ENCODE measurements at places on chromosomes 1 and 21.

GRCh38 chr1:212256369-212256768, 28.8 kb upstream of the PPP2R5A start:
- DNase-seq: no peak

DNA sequence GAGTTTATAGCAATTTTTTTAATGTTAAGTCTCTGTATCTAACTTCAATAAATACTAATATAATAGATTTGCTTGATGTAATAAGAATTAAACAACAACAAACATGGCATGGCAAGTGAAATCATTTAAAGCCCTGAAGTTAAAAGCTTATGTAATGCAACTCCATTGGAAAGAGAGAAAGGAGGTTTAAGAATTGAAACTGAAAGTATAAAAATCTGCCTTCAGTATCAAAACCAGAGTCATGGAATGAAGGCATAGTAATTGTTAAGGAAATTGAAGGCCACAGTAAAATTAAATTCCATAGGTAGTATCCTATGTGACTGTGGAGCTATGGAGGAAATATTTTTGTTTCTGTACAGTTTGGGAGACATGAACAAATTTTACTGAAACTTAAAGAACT, 55.1 kb downstream of the PRDX6 start:
- DNase-seq: no peak

DNA sequence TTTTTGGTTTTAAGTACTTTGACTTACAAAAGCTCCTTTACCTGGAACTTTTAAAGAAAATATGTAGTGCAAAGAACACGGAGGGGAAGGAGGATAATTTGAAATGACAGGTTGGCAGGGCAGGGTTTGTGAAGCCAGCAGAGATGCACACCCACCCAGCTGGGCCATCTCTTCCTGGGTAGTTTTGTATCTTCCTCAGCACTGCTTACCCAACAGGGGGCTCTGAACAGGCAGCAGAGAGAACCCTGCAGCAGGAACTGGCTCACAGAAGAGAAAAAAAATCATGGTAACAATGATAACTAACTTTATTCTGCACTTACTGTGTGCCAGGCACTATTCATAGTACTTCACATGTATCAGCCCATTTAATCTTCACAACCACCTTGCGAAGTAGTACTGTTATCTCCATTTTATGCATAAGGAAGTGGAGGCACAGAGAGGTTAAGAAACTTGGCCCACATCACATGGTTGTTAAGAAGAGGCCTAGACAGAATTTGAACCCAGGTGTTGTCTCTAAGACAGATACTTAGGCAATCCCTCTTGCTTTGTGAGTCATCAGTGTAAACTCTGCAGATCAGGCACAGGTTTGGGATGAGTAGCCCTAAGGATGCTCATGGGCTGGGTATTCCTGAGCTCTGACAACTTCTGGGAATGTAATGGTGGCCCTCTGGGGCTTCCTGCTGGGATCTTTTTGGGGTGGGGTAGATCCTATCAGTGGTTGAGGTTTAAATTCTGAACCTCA, 60.8 kb downstream of the ELK4 start:
- DNase-seq: no peak

DNA sequence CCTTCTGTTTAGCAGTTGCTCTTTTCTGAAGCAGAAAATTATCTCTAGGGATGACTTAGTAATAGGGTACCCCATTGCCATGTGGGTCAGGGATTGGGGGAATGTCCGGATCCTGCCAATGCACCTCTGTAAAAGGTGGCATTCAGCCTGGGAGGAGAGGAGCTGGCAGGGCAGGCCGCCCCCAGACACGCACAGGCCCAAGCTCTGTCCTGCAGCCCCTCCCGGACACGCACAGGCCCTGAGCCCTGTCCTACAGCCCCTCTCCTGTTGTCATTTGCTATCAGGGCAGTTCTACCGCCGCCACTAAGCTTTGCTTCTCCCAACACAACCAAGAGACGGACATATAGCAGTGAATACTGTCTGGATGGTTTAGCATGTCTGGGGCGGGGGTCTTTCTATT, 219.1 kb downstream of the SDCCAG8 start:
- DNase-seq: no peak

- no peak for DNase-seq
Observed at GRCh38 chr1:165329104-165329503, 27.4 kb downstream of the LMX1A start.

- no peak for DNase-seq
Observed at GRCh38 chr1:83113652-83114051, 885.3 kb downstream of the TTLL7 start.

DNA sequence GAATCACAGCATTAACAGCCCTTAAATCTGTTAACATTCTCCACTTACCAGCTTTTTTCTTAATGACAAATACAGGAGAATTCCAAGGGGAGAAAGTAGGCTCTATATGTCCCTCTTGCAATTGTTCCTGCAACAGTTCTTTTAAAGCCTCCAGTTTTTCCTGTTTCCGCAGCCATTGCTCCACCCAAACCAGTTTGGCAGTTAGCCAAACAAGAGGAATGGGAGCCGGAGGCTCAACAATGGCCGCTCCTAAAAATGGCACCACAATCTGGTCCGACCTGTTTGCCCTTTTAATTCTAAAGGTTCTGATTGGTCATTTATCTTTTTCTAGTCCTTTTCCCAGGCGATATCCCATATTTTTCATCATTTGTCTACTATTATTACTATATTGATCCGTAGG, 14.0 kb upstream of the L1TD1 start:
- DNase-seq: no peak

GRCh38 chr1:154476791-154477190, 25.2 kb upstream of the TDRD10 start:
- no peak for DNase-seq

DNA sequence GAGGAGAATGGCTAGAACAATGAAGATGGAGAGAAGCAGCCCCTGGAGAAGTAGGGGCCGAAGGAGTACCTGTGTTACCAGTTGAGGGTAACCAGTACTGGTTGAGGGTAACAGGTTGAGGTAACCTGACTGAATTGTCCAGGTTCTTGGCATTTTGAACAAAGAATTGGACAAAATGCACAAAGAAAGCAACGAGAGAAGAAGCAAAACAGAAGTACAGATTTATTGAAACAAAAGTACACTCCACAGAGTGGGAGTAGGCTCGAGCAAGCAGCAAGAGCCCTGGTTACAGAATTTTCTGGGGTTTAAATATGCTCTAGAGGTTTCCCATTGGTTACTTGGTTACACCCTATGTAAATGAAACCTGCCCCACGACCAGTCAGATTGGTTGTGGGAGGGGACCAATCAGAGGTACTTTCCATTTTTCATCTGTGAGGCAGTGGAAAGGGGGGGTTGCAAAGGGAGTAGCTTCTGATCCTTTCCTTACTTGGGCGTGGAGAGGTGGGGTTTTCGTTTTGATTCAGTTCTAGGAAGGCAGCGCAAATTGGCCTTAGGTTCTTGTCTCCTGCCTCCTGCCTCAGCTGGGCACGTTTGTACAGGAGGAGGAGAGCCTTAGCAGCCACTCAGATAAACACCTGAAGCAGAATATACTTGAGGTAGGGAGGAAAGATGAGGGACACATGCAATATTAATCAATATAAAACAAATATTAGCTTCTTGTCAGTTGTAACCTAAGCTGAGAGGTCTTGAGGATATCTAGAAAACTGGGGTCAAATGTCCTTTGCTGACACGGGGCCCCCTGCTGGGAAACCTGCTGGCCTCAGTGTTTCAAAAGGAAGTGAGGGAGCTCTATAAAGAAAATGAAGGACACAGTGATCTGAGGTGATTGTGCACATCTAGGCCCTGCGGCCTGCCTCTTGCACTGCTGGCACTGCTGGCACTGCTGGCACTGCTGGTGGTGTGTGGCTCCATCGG, 14.3 kb upstream of the LSM10 start:
- DNase-seq: no peak

GRCh38 chr1:3529099-3529729, 74.7 kb downstream of the ARHGEF16 start:
- no peak for DNase-seq
